Tibial artery (tissue), 4 donors: ENCODE measurements at places on chromosomes 11 and 22.

- DNase-seq: no peak
- no peaks in the 10 kb centered on the region for H3K27me3 ChIP-seq
- H3K4me3 ChIP-seq: no peak overlapping the region
- no peaks in the 10 kb centered on the region for H3K36me3 ChIP-seq
- H3K4me1 ChIP-seq: no peaks in the 10 kb centered on the region
- H3K27ac ChIP-seq: no peak overlapping the region
Measured at GRCh38 chr11:105582497-105582896, 27.4 kb upstream of the GRIA4 start.

- peak; percentile 63 for DNase-seq
- no peaks in the 10 kb centered on the region for H3K4me1 ChIP-seq
- no peaks in the 10 kb centered on the region for H3K36me3 ChIP-seq
- H3K4me3 ChIP-seq: no peak overlapping the region
- H3K27me3 ChIP-seq: no peaks in the 10 kb centered on the region
Measured at GRCh38 chr11:15816260-15816871, 540.0 kb downstream of the SOX6 start.

GRCh38 chr11:133399855-133400625 lies 132.3 kb downstream of the OPCML start:
- H3K4me1 ChIP-seq: no peaks in the 10 kb centered on the region
- H3K36me3 ChIP-seq: no peaks in the 10 kb centered on the region
- H3K27me3 ChIP-seq: no peaks in the 10 kb centered on the region
- no peak overlapping the region for H3K4me3 ChIP-seq

GRCh38 chr11:128687321-128687720 lies 6.6 kb upstream of the FLI1 start:
- H3K27ac ChIP-seq: no peak overlapping the region
- H3K4me3 ChIP-seq: peak overlapping the region; percentile 18
- H3K4me1 ChIP-seq: peaks cover 46% of the 10 kb centered on the region
- peaks cover 81% of the 10 kb centered on the region for H3K27me3 ChIP-seq

- no peak overlapping the region for H3K4me3 ChIP-seq
- DNase-seq: no peak
- H3K36me3 ChIP-seq: no peaks in the 10 kb centered on the region
- H3K27me3 ChIP-seq: no peaks in the 10 kb centered on the region
- no peaks in the 10 kb centered on the region for H3K4me1 ChIP-seq
- H3K27ac ChIP-seq: no peak overlapping the region
Measured at GRCh38 chr11:25612806-25613205, 719.1 kb upstream of the ANO3 start.

- DNase-seq: no peak
- H3K27ac ChIP-seq: no peak overlapping the region
- peaks cover 3% of the 10 kb centered on the region for H3K4me1 ChIP-seq
- no peaks in the 10 kb centered on the region for H3K27me3 ChIP-seq
- H3K36me3 ChIP-seq: no peaks in the 10 kb centered on the region
Measured at GRCh38 chr11:1928470-1928890, 9.0 kb downstream of the TNNT3 start.

- no peak for DNase-seq
- peaks cover 76% of the 10 kb centered on the region for H3K27me3 ChIP-seq
- H3K4me1 ChIP-seq: peaks cover 20% of the 10 kb centered on the region
- no peaks in the 10 kb centered on the region for H3K36me3 ChIP-seq
- H3K4me3 ChIP-seq: peak overlapping the region; percentile 31
Measured at GRCh38 chr22:29480512-29481264, 670 bp downstream of the NEFH start.

DNA sequence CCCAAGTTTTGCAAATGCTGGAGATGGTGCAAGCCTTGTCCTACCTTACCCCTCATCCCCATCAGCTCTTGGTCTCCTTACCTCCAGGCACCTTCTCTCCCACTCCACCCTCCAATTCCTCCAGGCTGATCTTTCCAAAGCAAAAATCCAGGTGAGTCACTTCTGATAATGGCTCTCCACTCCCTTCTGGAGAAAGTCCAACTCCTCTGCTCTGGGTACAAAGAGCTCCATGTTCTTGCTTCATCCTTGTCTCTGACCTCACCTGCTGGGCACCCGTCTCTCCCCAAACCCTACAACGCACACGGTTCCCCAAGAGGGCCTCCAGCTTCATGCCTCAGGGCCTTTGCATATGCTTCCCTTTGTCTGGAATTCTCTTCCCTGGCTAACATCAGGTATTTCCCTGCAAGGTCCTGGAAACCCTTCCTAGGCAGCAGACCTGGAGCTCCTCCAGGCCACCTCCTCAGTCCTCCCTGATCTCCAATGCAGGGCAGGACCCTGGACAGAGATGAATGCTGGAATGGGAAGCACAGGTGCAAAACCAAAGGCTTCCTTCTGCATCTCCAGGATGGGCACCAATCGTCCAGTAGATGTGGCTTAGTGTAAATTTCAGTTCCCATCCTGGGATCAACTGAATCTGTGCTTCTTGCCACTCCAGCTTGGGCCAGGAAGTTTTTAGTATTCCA lies 22.7 kb downstream of the IFT27 start:
- H3K36me3 ChIP-seq: no peaks in the 10 kb centered on the region
- H3K27me3 ChIP-seq: peaks cover 41% of the 10 kb centered on the region
- no peak overlapping the region for H3K4me3 ChIP-seq
- H3K4me1 ChIP-seq: no peaks in the 10 kb centered on the region
- no peak overlapping the region for H3K27ac ChIP-seq
- DNase-seq: no peak

GRCh38 chr11:120335556-120335907 lies 681 bp upstream of the ARHGEF12 start:
- peaks cover 36% of the 10 kb centered on the region for H3K4me1 ChIP-seq
- H3K36me3 ChIP-seq: peaks cover 8% of the 10 kb centered on the region
- DNase-seq: peak; percentile 36
- H3K4me3 ChIP-seq: peak overlapping the region; percentile 88
- H3K27ac ChIP-seq: peak overlapping the region; percentile 96

- H3K36me3 ChIP-seq: no peaks in the 10 kb centered on the region
- H3K27ac ChIP-seq: no peak overlapping the region
- no peaks in the 10 kb centered on the region for H3K4me1 ChIP-seq
- DNase-seq: no peak
- no peak overlapping the region for H3K4me3 ChIP-seq
Measured at GRCh38 chr22:24405631-24406321, 21.6 kb upstream of the ADORA2A start.

DNA sequence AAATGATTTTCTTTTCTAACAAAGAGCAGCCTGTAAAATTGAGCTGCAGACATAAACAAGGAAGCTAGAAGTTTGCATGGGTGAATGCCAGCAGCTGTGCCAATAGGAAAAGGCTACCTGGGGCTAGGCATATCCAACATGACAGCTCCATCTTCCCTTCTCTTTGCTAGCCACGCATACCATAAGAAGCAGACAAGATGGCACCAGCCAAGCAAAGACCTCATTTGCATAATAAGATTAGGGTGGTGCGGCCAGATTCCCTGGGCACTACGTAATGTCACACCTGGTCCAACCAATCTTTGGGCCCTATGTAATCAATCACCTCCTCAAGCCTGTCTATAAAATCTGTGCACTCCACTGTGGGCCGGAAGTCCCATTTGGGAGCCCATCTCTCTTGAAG lies 108.3 kb downstream of the SWAP70 start:
- H3K27me3 ChIP-seq: no peaks in the 10 kb centered on the region
- DNase-seq: no peak
- no peak overlapping the region for H3K27ac ChIP-seq

DNA sequence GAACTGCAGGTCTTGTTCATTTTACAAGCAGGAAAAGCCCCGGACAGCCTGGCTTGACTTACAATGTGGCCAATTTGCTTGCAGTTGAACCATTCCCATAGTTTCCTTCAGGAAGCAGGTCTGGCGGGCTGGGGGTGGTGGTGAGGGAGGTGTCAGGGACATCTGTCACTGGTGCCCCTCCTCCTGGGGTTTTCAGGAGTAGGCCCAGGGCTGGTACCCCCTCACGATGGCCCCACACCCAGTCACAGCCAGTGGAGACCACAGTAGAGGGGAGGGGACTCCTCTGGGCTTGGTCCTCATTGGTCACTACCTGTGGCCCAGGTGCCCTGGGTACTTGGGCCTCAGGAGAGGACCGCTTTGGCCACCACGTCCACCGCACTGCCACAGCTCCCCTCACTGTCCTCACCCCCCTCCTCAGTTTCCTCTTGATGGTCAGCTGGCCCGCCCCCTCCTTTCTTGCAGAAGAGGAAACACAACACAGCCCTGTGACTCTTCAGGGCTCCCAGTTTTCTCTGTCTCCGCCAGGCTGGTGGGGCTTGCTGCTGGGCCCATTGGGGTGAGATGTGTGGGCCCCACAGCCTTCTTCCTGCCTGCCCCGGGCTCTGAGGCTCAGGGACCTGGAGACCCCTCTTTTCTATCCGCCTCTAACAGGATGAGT lies 39.8 kb upstream of the SHISAL1 start:
- no peak overlapping the region for H3K27ac ChIP-seq
- H3K27me3 ChIP-seq: no peaks in the 10 kb centered on the region
- peaks cover 7% of the 10 kb centered on the region for H3K4me1 ChIP-seq
